GM23248 (cell line): ENCODE measurements at places on chromosomes 5 and 9.

DNA sequence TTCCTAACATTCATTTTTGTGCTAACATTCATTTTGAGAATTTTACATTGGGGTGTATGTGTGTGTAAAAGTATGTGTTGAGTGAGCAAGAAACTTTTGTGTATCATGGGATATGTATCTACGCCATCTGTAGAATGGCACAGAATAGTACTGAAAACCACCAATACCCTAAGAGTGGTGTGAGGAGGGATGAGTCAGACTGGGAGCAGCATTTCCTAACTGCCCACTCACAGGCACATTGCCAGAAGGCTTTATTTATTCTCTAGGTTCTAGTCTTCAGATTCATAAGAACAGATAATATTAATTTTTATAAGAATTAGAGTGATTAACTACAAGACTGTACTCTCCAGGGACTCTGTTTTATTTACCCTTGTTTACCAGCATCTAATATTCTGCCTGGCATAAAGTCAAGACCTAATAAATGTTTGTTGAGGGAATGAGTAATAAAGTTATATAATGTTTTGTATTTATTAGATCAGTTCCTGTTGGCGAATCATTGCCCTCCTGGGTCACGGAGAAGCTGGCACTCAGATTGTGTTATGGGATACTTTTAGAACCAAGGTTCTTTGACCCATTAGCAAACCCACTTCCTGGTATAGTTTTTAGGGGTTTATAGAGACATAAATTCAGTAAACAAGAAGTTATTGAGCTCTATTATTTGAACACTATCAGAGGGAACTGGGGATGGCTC, 159.1 kb upstream of the PPP2R2B start:
- DNase-seq, result peak; percentile 85
- H3K36me3 ChIP-seq, result no peaks in the 10 kb centered on the region
- H3K4me3 ChIP-seq, result no peak overlapping the region
- H3K27ac ChIP-seq, result no peak overlapping the region
- no peaks in the 10 kb centered on the region for H3K27me3 ChIP-seq

- no peak overlapping the region for H3K4me3 ChIP-seq
- H3K36me3 ChIP-seq, result no peaks in the 10 kb centered on the region
- no peaks in the 10 kb centered on the region for H3K4me1 ChIP-seq
- H3K27me3 ChIP-seq, result peaks cover 51% of the 10 kb centered on the region
- no peak overlapping the region for H3K27ac ChIP-seq
Observed at GRCh38 chr9:14380061-14380836, 66.3 kb upstream of the NFIB start.

- no peak for DNase-seq
- no peak overlapping the region for H3K4me3 ChIP-seq
- no peak overlapping the region for H3K27ac ChIP-seq
- H3K27me3 ChIP-seq, result no peaks in the 10 kb centered on the region
Observed at GRCh38 chr5:64818245-64818644, 49.5 kb downstream of the CWC27 start.

DNA sequence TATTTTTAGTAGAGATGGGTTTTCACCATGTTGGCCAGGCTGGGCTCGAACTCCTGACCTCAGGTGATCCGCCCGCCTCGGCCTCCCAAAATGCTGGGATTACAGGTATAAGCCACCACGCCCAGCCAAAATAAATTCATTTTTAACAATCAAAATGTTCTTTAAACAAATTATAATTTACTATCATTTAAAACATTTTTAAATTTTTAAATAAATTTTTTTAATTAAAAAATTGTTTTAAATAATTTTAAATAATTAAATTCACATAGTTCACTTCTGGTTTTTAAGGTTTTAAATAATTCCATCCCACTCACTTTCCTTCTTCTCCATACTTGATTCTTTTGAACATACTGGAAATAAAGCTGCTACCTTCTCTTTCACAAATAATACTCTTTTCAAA, 15.0 kb upstream of the TTC33 start:
- H3K4me3 ChIP-seq, result no peak overlapping the region
- no peak overlapping the region for H3K27ac ChIP-seq
- no peak for DNase-seq
- no peaks in the 10 kb centered on the region for H3K27me3 ChIP-seq
- no peaks in the 10 kb centered on the region for H3K4me1 ChIP-seq
- peaks cover 68% of the 10 kb centered on the region for H3K36me3 ChIP-seq

DNA sequence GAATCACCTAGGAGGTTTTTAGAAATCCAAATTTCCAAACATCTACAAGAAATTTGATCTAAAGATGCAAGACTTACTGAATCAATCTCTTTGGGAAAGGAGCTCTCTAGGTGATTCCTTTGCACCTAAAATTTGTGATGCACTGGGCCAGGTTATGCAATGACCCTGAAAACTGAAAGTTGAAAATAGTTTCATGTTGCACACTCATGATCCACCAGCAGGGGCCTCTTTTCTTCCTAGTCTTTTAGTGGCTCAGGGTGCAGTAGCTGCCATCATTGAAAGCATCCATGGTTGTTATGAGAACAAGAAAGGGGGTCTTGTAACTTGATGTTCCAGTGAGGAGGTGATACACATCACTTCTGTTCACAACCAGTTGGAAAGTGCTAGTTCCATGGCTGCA, 486.8 kb downstream of the PSAT1 start:
- H3K4me1 ChIP-seq, result peaks cover 28% of the 10 kb centered on the region
- no peak overlapping the region for H3K4me3 ChIP-seq
- DNase-seq, result peak; percentile 27
- no peaks in the 10 kb centered on the region for H3K27me3 ChIP-seq
- no peaks in the 10 kb centered on the region for H3K36me3 ChIP-seq

- H3K4me1 ChIP-seq, result no peaks in the 10 kb centered on the region
- H3K27ac ChIP-seq, result no peak overlapping the region
- H3K36me3 ChIP-seq, result no peaks in the 10 kb centered on the region
Observed at GRCh38 chr9:83199240-83199639, 136.3 kb upstream of the RASEF start.

DNA sequence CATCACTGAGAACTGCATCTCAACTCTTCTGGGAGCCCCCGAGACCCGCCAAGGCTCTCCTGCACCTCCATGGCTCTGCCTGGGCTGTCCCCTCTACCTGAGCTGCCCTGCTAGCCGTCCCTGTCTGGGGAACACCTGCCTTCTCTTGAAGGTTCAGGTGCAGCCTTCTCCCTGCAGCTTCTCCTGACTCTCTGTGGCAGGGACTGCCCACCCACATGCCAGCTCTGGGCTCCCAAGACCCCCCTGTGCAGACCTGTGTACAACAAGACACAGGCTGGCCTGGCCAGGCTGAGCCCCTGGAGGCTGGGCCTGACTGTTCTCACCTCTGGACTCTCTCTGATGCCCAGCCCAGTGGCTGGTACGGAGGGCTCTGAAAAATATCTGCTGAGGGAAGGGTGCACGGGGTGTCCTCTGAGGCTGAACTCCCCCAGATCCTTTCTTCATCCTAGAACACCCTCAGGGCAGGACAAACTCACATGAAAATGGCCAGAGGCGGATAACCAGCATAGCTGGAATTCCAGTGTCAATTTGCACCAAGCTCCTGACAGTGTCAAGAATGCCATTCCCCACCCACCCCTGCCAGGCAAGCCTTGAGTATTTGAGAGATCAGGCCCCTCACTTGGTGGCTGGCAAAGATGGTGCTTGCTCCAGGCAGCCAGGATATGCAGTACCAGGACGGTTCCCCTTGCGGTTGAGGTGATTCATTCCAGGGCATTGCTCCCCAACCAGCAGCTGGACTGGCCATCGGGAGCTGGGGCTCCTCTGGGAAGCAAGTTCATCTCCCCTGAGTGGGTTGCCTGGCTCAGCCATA, 40.9 kb upstream of the SLC25A51 start:
- H3K36me3 ChIP-seq, result no peaks in the 10 kb centered on the region
- peaks cover 45% of the 10 kb centered on the region for H3K4me1 ChIP-seq
- H3K4me3 ChIP-seq, result no peak overlapping the region
- H3K27me3 ChIP-seq, result no peaks in the 10 kb centered on the region
- peak; percentile 51 for DNase-seq

- no peak overlapping the region for H3K4me3 ChIP-seq
- no peaks in the 10 kb centered on the region for H3K36me3 ChIP-seq
- no peaks in the 10 kb centered on the region for H3K27me3 ChIP-seq
- no peaks in the 10 kb centered on the region for H3K4me1 ChIP-seq
- DNase-seq, result no peak
- H3K27ac ChIP-seq, result no peak overlapping the region
Observed at GRCh38 chr5:147733075-147733474, 49.5 kb downstream of the JAKMIP2 start.

GRCh38 chr5:74460694-74461093, 179.8 kb downstream of the ENC1 start:
- H3K36me3 ChIP-seq, result no peaks in the 10 kb centered on the region
- H3K27ac ChIP-seq, result no peak overlapping the region
- no peaks in the 10 kb centered on the region for H3K27me3 ChIP-seq

- H3K4me3 ChIP-seq, result no peak overlapping the region
- H3K4me1 ChIP-seq, result no peaks in the 10 kb centered on the region
- H3K27me3 ChIP-seq, result peaks cover 38% of the 10 kb centered on the region
- DNase-seq, result peak; percentile 14
Observed at GRCh38 chr9:92795000-92795399, 30.4 kb upstream of the BICD2 start.

DNA sequence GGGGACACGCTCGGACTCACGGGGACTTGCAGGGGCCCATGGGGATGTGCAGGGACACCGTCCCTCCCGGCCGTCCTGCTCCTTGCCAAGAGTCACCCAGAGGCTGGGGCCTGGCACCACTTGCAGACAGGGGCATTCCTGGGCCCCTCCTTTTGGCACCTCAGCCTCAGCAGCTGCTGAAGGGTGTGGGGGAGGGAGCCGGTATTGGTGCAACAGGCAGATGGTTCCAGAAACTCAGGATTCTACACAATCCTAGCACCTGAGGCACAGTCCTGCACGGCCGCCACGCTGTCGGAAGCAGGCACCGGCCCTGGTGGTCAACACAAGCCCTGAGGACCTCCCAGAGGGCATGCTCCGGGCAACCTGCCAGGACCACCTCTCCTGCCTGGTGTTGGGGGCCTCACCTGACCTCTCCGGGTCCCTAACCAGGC, 19.3 kb upstream of the SLC12A7 start:
- no peak for DNase-seq
- H3K36me3 ChIP-seq, result no peaks in the 10 kb centered on the region
- no peak overlapping the region for H3K4me3 ChIP-seq
- H3K27ac ChIP-seq, result no peak overlapping the region
- no peaks in the 10 kb centered on the region for H3K4me1 ChIP-seq

DNA sequence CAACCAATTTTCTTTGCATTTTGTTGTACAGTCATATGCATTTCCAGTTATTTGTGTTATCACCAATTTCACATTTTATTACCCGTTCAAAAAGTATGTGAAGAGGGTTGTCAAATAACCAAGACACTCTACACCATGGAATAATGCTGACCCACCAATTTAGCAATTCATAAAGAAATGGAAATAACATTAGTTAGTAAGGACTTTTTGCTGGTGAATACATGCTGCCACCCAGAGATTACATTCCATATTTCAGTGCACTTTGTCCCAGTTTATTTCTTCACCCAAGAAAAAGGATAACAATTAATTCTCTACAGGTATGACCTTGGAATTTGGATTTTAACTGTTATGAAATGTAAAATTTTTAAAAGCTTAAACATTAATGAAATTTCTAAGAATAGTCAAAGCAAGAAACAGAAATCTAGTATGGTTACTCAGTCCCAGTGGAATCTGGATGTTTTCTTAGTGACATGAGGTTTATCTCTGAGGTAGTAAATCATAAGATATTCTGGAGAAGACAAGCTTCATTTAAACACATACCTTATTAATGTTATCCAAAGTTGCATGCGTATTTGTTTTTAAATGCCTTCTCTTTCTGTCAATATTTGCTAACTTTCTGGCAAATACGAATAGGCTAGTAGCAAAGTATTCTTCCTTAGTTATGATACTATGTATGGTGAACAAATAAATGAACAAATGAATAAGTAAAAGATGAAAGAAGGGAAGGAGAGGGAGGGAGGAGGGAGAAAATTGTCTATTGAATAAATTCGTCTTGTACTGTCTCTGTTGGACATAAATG, 100.6 kb downstream of the CETN3 start:
- no peaks in the 10 kb centered on the region for H3K4me1 ChIP-seq
- no peaks in the 10 kb centered on the region for H3K36me3 ChIP-seq
- no peak overlapping the region for H3K4me3 ChIP-seq
- H3K27me3 ChIP-seq, result no peaks in the 10 kb centered on the region
- no peak for DNase-seq
- H3K27ac ChIP-seq, result no peak overlapping the region

GRCh38 chr9:97547098-97547829, 45.8 kb downstream of the TMOD1 start:
- DNase-seq, result no peak
- H3K36me3 ChIP-seq, result no peaks in the 10 kb centered on the region
- H3K27me3 ChIP-seq, result no peaks in the 10 kb centered on the region
- no peak overlapping the region for H3K4me3 ChIP-seq

DNA sequence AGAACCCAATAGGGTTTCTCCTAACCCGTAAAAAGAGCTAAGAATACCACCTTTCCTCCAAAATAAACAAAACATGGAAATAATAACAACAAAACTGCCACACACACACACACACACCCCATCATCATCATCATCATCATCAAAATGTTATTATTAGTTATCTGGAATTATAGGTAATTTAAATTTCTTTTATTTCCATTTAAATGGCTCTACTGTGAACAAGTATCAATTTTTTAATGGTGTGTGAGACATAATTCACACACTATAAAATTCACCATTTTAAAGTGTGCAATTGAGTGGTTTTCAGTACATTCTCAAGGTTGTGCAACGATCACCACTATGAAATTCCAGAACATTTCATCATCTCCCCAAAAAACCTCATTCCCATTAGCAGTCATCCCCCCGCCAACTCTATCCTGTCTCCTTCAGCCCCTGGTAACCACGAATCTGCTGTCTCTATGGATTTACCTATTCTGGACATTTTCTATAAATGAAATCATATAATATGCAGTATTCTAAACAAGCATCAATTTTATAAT, 172.7 kb downstream of the ROR2 start:
- H3K27ac ChIP-seq, result peak overlapping the region; percentile 68
- DNase-seq, result peak; percentile 86
- H3K27me3 ChIP-seq, result no peaks in the 10 kb centered on the region
- peak overlapping the region; percentile 17 for H3K4me3 ChIP-seq
- H3K4me1 ChIP-seq, result peaks cover 24% of the 10 kb centered on the region

- no peak for DNase-seq
- H3K4me1 ChIP-seq, result no peaks in the 10 kb centered on the region; the same call in 1 of the 2 replicates
- no peaks in the 10 kb centered on the region for H3K36me3 ChIP-seq
- H3K27ac ChIP-seq, result no peak overlapping the region
Observed at GRCh38 chr5:73996151-73996755, 370.3 kb downstream of the ARHGEF28 start.

- DNase-seq, result no peak
- H3K27me3 ChIP-seq, result no peaks in the 10 kb centered on the region
- no peaks in the 10 kb centered on the region for H3K4me1 ChIP-seq
- no peak overlapping the region for H3K27ac ChIP-seq
- no peaks in the 10 kb centered on the region for H3K36me3 ChIP-seq
Observed at GRCh38 chr9:129209580-129209979, 31.5 kb upstream of the IER5L start.

GRCh38 chr9:136629001-136629878, 33.5 kb upstream of the EGFL7 start:
- no peaks in the 10 kb centered on the region for H3K4me1 ChIP-seq
- no peak overlapping the region for H3K4me3 ChIP-seq
- DNase-seq, result no peak
- H3K27me3 ChIP-seq, result no peaks in the 10 kb centered on the region
- H3K27ac ChIP-seq, result no peak overlapping the region

GRCh38 chr9:94861589-94862272, 135.2 kb downstream of the AOPEP start:
- no peaks in the 10 kb centered on the region for H3K27me3 ChIP-seq
- H3K4me1 ChIP-seq, result peaks cover 48% of the 10 kb centered on the region
- H3K27ac ChIP-seq, result peak overlapping the region; percentile 92
- no peaks in the 10 kb centered on the region for H3K36me3 ChIP-seq
